ENCODE measurements at places on chromosomes 12 and 14.
A peak's percentile ranks its signal among the peaks of the same experiment; 100 is the strongest.

- peak; percentile 83 for DNase-seq
Observed at GRCh38 chr12:56007564-56008559, 10.8 kb downstream of the SUOX start.

DNA sequence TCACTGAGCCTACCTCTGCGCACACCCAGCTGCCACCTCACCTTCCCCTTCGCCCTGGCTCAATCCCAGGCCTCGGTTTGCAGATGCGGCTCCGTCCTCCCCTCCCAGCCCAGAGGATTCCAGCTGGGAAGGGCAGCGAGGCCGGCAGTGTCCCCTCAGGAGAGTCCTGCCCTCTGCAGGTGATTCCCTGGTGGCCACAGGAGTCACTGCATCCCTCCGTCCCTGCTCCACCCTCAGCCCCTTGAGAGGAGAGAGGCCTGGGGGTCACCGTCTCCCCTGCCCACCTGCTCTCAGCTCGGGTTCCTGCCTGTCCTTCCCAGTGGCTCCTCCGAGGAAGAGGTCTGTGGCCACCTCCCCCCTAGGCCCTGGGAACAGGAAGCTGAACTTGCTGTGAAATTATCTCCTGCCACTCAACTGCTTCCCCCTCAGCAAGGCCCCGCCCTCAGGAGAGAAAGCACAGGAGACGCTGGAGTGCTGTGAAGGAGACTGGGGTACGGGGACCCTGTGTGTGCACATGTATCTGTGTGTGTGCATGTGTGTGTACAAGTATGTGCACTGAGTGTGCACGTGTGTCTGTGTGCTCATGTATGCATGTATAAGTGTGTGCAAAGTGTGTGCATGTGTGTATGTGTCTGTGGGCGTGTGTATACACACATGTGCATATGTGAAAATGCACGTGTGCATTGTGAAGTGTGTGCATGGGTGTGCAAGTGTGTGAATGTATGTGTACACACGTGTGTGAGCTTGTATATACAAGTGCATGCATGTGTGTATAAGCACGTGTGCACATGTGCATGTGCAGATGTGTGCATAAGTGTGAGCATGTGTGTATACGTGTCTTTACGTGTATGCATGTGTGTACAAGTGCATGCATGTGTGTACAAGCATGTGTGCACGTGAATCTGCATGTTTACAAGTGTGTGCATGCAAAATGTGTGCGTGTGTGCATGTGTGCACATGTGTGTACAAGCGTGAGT is 13.2 kb upstream of the GALNT9 start:
- no peak for DNase-seq

- peak; percentile 7 for DNase-seq
Observed at GRCh38 chr12:100794441-100795173, at the start of gene ANO4. TSS of gene ANO4 (plus strand) at chr12:100794776. CDS start at chr12:100901786, 107,010 bp downstream.

DNA sequence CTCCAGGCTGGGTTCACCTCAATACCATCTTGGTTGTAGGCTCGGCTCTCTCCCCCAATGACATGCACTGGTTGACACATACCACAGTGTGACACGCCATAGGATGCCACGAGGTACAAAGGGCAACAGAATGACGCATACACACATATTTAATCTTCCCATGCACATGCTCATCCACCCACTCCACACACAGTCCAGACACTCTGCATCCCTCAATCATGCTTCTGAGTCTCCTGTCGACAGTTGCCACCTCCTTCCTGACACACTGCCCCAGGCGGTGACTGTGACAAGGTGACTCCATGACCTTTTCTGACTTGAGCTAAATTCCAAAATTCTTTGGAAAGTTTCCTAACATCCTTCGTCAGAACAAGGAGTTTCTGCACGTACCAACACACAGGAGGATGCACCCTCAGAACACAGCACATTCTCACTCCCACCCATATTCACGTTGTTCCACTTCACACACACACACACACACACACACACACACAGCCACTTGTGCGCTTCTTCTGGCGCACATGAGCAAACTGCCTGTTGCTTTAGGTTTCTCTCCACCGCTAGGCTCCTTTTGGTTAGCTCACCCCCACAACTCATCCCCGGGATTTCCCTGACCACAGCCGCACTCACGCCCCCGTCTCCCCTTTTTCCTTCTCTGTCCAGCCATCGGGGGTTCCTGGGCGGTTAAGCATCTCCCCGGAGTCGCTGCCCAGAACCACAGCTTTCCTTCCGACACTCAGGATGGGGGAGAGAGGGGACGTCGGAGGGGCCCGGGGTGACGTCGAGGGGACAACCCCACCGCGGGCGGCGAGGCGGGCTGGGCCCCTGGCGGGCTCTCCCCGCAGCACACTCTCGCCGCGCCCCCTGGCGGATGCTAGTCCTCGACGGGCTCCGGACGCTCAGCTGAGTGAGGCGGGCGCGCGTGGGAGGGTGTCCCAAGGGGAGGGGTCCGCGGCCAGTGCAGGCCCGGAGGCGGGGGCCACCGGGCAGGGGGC is 536 bp upstream of the WNT1 start:
- DNase-seq: peak; percentile 69

- DNase-seq: no peak
Observed at GRCh38 chr12:46514886-46515285, 142.3 kb upstream of the SLC38A2 start.

- no peak for DNase-seq
Observed at GRCh38 chr14:64685371-64686281, 18.6 kb upstream of the PLEKHG3 start.

GRCh38 chr12:91007531-91008290 is 2.9 kb upstream of the EPYC start:
- DNase-seq: no peak

DNA sequence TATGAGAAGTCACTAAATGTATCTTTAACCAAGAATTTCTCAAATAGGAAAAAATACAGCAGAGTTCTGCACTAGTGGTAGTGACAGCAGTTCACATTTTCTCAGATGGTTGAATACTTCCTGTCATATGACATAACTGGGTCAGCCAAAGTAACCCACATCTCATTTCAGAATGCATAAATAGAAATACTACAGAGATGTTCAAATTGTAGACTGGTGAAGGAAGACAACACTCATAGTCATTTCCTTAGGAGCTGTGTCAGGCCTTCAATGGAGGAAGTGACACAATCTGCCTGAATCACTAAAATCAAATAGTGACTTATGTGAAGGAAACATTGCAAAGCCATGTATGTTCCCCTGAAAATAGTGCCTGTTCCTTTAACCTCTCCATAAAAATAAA is 32.4 kb downstream of the FERMT2 start:
- DNase-seq: no peak

DNA sequence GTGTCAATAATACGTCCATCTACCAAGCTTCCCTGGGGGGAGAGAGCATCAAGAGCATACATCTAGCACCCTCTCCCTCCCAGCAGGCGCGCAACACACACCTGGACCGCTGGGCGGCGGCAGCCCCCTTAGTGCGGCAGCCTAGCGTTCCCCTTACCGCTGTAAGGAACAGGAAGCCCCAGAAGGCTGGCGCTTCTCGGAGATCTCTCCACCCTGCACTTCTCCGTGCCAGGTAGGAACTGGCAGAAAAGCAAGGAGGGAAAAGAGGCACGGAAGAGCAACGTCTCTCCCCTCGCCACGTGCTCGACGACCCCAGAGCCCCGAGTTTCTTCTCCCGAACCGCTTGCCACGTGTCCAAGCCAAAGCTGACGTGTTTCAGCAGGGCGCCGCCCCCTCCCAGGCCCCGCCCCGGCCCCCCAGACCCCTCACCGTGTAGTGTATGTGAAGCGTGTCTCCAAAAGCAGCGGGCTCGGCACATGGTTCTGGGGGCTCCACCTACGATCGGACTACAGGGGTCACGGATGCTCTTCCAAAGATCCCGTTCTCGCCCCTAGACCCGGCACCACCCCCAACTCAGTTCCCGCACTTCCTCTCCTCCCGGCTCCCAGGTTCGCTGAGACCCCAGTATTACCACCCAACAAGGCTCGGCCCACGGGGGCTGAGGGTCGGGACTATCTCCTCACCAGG is 532 bp downstream of the FKBP11 start:
- DNase-seq: no peak

DNA sequence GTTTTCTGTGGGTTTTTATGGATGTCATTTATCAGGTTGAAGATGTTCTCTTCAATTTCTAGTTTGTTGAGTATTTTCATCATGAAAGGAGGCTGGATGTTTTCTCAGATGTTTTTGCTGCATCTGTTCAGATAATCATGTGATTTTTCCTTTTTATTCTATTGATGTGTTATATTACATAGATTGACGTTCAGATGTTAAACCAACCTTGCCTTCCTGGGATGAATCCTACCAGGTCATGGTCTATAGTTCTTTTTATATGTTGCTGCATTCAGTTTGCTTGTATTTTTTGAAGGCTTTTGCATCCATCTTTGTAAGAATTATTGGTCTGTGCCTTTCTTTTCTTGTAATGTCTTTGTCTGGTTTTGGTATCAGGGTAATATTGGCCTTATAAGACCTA is 43.9 kb upstream of the LYZ start:
- no peak for DNase-seq

DNA sequence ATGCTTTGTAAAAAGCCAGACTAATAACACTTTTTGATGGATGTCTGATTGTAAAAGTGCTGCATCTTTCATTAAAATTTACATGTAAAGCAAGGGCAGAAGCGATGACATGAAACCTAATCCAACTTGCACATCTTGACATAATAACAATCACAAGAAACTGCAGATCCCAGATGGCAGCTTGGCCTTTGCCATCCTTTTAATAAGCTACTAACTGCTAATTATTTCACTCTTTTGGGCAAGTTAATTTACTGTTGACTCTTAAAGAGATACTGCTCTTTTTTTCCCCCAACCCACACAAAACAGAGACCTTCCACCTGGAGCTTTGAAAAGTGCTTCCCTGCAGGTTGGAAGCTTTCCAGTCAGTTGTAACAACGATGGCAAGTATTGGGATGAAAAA is 137.5 kb downstream of the NRXN3 start:
- no peak for DNase-seq

DNA sequence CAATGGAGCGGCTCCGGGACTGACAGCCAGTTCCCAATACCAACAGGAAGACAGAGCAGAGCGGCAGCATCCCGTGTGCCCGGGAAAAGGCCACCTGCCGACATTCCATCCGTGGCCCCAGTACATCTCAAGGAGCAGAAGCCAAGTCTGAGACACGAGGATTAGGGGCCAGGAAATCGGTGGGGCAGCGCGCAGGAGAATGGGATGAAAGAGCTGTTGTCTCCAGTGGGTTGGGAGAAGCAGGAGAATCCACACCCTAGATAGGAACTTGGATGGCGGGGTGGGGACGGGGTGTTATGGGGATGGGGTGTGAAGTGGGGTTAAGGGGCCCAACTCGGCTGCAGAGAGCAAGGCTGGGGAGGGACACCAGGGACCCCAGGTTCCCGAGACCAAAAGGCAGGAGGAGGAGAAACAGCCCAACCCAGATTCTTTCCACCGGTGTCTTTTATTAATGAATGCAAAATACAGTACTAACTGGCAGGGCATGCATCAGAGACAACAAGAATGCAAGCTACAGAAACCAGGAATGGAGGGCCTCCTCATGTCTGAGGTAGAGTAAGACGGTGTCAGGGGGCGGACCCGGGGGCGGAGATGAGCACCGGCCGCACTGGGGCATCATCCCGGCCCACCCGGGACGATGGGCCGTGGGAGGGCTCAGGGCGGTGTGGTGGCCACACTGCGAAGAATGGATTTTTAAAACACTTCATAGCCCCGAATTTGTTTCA is 50.3 kb downstream of the BEGAIN start:
- DNase-seq: no peak

DNA sequence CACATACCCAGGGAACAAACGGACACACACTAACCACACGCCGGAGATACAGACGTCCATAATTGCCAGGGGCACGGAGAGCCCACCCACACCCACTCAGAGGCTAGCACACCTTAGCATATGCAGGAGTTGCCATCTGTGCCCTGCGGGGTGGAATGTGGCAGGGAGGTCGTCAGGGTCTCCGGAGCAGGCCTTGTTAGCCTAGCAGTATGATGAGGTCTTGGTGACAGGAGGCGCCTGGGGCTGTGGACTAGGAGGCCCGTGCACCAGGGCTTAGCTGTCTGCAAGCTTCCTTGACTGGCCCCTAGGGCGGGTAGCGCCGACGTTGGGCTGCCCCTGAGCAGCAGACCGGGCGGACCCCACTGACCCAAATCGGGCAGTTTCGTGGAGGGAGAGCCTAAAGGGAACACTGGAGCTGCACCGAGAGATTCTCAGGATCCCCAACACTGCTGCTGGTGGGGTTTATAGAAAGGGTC is 10.0 kb downstream of the STAC3 start:
- DNase-seq: no peak

DNA sequence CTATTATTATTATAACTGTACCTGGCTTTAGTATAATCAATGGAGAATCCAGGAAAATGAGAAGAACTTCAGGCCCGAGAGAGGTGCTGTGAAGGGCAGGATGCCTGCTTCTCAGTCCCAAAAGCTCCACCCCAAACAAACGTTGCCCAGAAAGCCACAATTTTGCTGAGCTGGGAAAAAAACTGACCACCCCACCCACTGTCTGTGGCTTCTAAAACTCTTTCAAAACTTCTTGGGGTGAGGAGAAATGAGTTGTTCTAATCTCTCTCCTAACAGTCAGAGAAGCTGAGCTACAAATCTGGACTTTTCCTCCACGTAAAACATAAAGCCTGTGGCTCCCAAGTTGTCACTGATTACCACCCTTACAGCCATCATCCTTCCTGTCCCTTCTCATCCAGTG is 13.4 kb downstream of the VDR start:
- DNase-seq: no peak

GRCh38 chr12:27297566-27297965 is 35.1 kb upstream of the BMAL2 start:
- DNase-seq: no peak

DNA sequence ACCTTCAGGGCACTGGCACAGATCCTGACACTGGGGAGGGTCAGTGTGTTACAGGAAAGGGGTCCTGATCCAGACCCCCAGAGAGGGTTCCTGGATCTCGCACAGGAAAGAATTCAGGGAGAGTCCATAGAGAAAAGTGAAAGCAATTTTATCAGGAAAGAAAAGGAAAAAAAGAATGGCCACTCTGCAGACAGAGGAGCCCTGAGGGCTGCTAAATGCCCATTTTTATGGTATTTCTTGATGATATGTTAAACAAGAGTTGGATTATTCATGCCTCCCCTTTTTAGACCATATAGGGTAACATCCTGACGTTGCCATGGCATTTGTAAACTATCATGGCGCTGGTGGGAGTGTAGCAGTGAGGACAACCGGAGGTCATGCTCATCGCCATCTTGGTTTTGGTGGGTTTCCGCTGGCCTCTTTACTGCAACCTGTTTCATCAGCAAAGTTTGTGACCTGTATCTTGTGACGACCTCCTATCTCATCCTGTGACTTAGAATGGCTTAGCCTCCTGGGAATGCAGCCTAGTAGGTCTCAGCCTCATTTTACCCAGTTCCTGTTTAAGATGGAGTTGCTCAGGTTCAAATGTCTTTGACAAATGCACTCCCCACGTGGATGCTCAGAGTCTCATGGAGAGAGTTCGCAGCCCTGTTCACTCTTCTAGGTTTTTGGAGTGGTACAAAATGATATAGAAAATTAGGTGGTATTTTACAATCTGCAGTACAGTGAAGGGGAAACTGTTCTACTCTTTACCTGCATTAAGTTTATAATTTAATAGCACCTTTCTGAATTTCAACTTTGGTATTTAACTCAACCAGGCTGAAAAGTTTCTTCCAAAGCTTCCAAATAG is 1363.7 kb upstream of the TMEM132C start:
- DNase-seq: no peak

GRCh38 chr14:69673578-69674305 is 62.3 kb downstream of the SUSD6 start:
- DNase-seq: no peak

GRCh38 chr12:76685246-76685678 is 78.7 kb upstream of the ZDHHC17 start:
- DNase-seq: peak; percentile 51

- no peak for DNase-seq
Observed at GRCh38 chr14:94038921-94039629, 12.9 kb downstream of the OTUB2 start.
